ENCODE measurements at places on chromosomes 2 and 18. TPM values are rescaled to one million over a fixed set of nuclear protein-coding genes. Genes with fewer than 3 reads are reported as not detected.

GRCh38 chr2:160752475-160753330, 259.1 kb upstream of the RBMS1 start:
- no peak for DNase-seq

DNA sequence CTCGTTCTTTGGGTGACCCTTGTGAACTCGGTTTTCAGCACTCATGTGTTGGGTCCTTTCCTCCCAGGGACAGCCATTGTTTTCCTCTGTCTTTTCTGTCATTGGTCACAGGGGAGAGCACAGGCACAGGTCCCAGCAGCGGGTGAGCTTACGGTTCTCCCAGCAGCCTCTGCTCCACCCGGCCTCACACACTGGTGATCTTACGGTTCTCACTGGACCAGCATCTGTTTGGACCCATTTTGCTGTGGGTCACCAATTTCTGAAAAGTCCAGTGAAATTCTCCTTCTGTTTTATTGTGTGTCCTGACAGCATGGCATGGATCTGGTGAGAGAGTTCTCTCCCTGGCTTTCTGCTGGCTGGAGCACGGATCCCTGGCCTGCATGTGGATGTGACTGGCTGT, 49.8 kb upstream of the ANKRD62 start:
- DNase-seq, result no peak

DNA sequence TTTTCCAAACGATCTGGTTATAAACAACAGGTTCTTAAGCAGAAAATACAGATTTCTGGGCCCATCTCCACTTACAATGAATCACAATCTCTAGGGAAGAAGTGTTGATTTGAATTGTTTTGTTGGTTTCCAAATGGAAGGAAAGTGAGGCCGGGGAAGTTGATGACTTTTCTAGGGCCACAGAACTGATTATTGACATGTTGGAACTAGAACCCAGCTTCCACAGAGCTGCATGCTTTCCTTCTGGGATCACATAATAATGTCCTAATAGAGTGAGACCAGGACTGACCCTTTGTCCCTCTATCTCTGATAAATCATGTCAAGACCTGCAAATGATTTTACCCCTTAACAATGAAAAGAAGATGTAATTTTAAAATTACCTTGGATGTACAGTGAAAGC, 332.2 kb downstream of the OSR1 start:
- DNase-seq, result no peak

Gene BCL11A
- polyA plus RNA-seq, result 8.3 TPM

- no peak for DNase-seq
These were observed 88.0 kb downstream of the LDLRAD4 start for GRCh38 chr18:13306583-13306982.

DNA sequence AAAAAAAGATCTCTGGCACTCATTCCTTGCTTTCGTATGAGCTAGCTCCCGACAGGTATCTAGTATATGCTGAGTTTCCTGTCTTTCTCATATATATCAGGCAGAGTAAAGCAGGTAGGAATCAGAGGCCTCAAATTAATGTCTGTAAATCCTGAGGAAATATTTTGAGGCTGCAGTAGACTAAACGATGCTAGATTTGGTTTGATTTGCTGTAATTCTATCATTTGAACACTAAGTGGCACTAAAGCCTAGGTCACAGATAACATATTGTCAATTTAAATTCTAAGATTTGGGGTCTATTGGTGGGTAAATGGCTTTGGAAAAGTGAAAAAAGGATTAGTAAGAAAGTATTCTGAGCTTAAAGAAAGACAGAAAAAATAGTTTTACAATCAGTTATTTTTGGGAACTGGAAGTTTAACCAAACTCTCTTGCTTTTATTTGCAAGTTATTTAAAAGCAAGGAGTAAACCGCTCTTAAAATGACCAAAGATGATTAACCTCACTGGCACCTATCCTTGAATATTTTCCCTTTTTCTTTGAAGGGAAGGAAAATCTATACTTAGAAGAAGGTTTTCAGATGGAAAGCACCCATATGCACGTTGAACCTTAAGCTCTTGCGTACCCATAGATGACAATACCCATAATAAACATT, 37.6 kb upstream of the SLC4A10 start:
- DNase-seq, result no peak

GRCh38 chr18:79250301-79250981, 145.3 kb upstream of the NFATC1 start:
- DNase-seq, result no peak

All from GM12878 (cell line).